ENCODE measurements at places on chromosomes 12 and 14. TPM values are rescaled to one million over a fixed set of nuclear protein-coding genes. Genes with fewer than 3 reads are reported as not detected.

DNA sequence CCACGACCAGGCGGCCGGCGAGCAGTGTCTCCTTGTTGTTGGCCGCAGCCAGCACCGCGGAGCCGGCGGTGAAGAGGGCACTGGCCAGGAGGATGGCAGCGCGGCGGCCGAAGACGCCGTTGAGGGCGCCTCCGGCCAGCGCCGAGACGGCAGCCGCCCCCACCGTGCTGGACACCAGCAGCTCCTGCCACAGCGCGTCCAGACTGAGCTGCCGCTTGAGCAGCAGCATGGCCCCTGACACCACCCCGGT lies 691 bp downstream of the SLC2A13 start:
- DNase-seq, result peak; percentile 19
- peaks cover 3% of the 10 kb centered on the region for H3K27me3 ChIP-seq
- no peaks in the 10 kb centered on the region for H3K36me3 ChIP-seq
- peak overlapping the region; percentile 34 for H3K27ac ChIP-seq
- peaks cover 10% of the 10 kb centered on the region for H3K4me1 ChIP-seq
- H3K4me3 ChIP-seq, result peak overlapping the region; percentile 71

- DNase-seq, result no peak
- H3K27me3 ChIP-seq, result no peaks in the 10 kb centered on the region
- H3K36me3 ChIP-seq, result no peaks in the 10 kb centered on the region
- no peak overlapping the region for H3K4me3 ChIP-seq
- H3K4me1 ChIP-seq, result peaks cover 14% of the 10 kb centered on the region
Observed at GRCh38 chr12:69901221-69901905, 76.3 kb downstream of the MYRFL start.

Gene KRT82
- not detected for total RNA-seq

DNA sequence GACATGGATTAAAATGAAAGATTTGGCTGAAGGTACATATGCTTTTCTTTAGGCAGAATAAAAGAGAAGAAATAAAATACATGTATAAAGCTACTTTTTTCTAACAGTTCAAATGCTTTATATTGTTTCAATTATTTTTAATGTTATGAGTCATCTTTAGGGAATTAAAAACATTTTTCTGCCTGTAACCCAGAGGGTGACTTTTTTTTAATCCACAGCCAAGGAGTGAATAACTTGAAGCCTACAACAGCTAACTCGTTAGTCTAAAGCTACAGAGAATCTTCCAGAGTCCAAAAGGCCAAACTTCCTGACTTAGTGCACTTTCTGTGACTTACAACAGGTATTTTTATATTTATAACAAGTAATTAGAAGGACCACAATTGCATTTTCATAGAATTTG lies 151.6 kb downstream of the SEC23A start:
- DNase-seq, result peak; percentile 70
- H3K36me3 ChIP-seq, result no peaks in the 10 kb centered on the region
- H3K27me3 ChIP-seq, result no peaks in the 10 kb centered on the region
- peaks cover 6% of the 10 kb centered on the region for H3K4me1 ChIP-seq
- no peak overlapping the region for H3K27ac ChIP-seq

Gene POTEG
- not detected for total RNA-seq

DNA sequence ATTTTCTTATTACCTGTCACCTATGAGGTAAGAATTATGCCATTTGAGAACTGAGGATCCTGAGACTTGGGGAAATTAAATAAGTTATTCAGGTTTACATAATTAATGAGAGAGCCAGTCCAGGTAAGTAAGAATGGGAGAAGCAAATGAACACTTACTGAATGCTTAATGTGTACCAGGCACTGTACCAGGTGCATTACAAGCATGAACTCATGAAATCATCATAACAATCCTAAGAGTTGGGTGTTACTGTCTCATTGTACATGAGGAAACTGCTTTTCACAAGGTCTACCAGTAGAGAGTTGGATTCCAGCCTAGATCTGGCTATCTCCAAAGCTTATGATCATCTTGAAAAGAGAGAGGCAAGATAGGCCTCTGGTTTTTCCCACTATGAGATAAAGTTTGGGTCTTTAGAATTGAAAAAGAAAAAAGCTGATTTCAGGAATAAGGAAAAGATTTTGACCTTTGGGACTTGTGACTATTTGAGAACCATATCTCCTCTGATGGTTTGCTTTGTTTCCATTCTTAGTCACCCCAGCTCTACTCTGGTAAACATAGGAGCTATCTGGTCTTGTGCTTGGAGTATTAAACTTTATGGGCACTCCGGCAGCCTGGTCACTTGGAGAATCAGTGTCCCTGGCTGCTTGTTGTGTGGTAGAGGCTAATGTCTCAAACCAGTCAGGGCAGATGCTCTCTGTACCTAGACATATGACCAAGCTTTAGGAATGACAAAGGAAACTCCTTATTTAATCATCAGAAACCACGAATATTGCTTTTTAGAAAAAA lies 48.0 kb downstream of the PTHLH start:
- H3K36me3 ChIP-seq, result no peaks in the 10 kb centered on the region
- no peaks in the 10 kb centered on the region for H3K27me3 ChIP-seq
- DNase-seq, result peak; percentile 38
- no peaks in the 10 kb centered on the region for H3K4me1 ChIP-seq
- H3K27ac ChIP-seq, result no peak overlapping the region

- H3K36me3 ChIP-seq, result no peaks in the 10 kb centered on the region
- peak; percentile 22 for DNase-seq
- peaks cover 6% of the 10 kb centered on the region for H3K4me1 ChIP-seq
- peak overlapping the region; percentile 90 for H3K4me3 ChIP-seq
- peak overlapping the region; percentile 68 for H3K27ac ChIP-seq
Observed at GRCh38 chr12:100574187-100575074, 947 bp downstream of the GAS2L3 start.

GRCh38 chr12:79844693-79845092 lies 90.2 kb downstream of the PPP1R12A start:
- no peak overlapping the region for H3K4me3 ChIP-seq
- DNase-seq, result peak; percentile 93
- H3K4me1 ChIP-seq, result peaks cover 13% of the 10 kb centered on the region
- no peaks in the 10 kb centered on the region for H3K27me3 ChIP-seq
- H3K36me3 ChIP-seq, result peaks cover 9% of the 10 kb centered on the region

GRCh38 chr14:22096514-22096895 lies 422.9 kb upstream of the OR4E1 start:
- no peak overlapping the region for H3K4me3 ChIP-seq
- no peak for DNase-seq
- no peaks in the 10 kb centered on the region for H3K4me1 ChIP-seq
- H3K27me3 ChIP-seq, result no peaks in the 10 kb centered on the region
- H3K27ac ChIP-seq, result no peak overlapping the region

Gene LMNTD1
- total RNA-seq, result not detected

DNA sequence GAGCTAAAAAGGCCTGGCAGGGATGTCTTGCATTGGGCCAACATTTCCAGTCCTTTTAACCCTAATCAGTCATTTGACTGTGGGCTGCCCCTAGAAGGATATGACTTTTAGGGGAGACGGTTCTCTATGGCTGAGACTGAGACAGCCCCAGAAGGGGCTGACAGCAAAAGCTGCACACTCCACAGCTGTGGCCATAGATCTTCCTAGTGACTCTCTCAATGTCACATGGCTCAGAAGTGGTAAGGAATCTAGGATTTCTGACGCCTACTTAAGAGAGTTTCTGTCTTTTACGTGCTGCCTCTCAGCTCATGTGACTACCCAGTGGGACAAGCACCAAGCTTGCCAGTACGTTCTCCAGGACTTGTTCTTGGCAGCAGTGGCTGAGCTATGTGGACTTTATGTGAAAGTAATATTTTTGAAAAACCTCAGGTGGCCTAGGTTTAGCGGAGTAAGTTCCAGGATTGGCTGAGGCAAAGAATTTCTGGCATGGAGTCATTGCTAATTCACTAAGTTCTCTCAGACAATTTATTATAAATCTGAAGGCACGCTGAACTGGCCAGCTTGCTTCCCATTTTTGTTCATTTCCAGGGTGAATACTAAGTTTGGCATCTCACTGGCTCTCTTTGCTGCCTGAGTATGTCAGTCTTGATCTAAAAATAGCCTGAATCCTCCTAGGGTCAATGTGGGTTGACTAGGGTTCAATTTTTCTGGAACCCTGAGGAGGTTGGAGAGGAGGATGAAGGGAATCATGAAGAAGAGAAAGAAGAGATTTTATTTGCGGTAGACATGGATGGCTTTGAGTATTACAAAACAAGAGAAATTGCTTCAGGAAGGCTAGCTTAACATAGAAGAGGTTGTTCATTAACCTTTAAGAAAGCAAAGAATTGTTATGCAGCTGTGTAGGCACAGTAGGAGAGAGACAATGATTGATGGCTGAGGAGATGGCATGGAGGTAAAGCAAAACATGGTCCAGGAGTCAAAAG lies 271.8 kb downstream of the AEBP2 start:
- no peaks in the 10 kb centered on the region for H3K36me3 ChIP-seq
- no peaks in the 10 kb centered on the region for H3K27me3 ChIP-seq
- peak overlapping the region; percentile 65 for H3K27ac ChIP-seq
- peaks cover 21% of the 10 kb centered on the region for H3K4me1 ChIP-seq

DNA sequence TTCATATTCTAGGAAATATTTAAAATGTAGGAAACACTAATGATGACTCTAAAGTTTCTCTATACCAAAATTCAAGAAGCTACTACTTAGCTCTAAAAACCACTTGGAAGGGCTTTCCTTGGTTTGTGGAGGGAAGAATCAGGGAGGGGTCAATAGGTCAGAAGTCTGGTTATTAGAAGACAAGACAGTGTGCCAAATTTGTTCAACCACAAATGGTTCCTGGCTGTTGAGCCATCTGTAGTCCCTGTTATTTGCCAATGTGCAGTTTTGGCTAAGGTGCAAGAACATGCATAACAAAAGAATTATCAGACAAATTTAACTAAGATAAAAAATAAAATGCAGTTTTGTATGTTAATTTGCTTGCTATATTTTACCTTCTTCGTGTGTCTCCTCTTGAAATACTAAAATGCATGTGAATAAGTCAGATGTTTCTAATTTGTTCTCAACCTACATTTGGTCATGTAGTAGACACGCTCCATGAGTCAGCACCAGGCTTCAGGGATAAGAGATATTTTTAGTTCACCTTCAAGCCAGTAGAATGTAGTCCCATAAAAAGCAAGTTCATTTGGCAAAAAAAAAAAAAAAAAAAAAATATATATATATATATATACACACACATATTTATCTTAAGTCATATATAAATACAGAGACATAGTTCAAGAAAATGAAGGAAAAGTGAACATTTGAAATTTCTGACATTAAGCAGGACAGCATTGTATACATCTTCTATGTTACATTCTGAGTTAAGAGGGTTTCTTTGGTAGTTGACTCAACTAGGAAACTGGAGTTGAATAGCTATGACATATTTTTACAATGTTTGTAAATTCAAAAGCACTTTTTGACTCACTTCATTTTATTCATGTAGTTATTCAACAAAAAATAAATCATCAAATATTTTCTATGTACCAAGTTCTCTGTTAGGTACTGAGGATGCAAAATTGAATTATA lies 123.3 kb downstream of the KCNC2 start:
- no peaks in the 10 kb centered on the region for H3K4me1 ChIP-seq
- no peak overlapping the region for H3K27ac ChIP-seq
- H3K36me3 ChIP-seq, result no peaks in the 10 kb centered on the region

- no peaks in the 10 kb centered on the region for H3K27me3 ChIP-seq
- H3K27ac ChIP-seq, result no peak overlapping the region
- no peak overlapping the region for H3K4me3 ChIP-seq
- peaks cover 9% of the 10 kb centered on the region for H3K4me1 ChIP-seq
- peaks cover 50% of the 10 kb centered on the region for H3K36me3 ChIP-seq
Observed at GRCh38 chr14:74548881-74549280, 55.3 kb downstream of the ISCA2 start.

Gene ANKS1B
- 3.0 TPM for total RNA-seq

DNA sequence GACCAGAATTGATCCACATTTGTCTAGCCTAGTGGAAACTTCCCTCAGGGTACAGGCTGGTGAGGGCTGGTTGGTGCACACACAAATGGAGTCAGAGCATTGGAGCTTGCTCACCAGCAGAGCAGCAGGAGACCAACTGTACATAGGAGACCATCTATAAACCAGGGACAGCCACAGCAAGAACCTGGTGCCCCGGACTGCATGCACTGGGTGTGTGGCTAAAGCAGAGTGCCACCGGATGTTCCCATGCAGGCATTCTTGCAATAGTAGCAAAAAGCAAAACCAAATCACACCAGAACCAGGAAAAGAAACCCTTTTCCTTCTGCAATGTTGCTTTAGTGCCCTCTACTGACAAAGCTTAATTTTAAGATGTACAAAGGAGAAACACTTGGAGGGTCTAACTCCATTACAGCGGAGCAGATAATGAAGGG lies 136.4 kb downstream of the MDGA2 start:
- no peak overlapping the region for H3K27ac ChIP-seq
- no peak for DNase-seq
- H3K4me3 ChIP-seq, result no peak overlapping the region
- no peaks in the 10 kb centered on the region for H3K4me1 ChIP-seq
- no peaks in the 10 kb centered on the region for H3K27me3 ChIP-seq

DNA sequence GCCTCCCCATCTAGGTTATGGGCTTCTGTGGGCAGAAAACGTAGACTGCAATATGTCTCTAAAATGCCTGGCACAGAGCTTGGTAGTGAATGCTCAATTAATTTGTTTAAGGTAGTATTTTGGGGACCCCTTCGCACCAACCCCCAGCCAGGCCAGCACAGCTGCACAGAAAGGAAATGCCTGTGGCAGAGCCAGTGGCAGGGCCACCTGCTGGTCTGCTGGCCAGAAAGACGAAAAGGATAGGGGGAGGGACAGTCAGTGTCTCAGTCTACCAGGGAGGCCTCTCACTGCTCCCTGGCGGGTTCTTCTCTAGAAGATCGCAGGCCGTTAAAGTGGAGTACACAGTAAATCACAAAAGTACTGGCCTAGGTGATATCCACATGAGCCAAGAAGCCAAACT lies 3.5 kb downstream of the RAB15 start:
- H3K27ac ChIP-seq, result no peak overlapping the region
- DNase-seq, result no peak
- no peak overlapping the region for H3K4me3 ChIP-seq
- H3K27me3 ChIP-seq, result no peaks in the 10 kb centered on the region
- H3K36me3 ChIP-seq, result no peaks in the 10 kb centered on the region

Gene IKBIP
- 130 TPM for total RNA-seq

DNA sequence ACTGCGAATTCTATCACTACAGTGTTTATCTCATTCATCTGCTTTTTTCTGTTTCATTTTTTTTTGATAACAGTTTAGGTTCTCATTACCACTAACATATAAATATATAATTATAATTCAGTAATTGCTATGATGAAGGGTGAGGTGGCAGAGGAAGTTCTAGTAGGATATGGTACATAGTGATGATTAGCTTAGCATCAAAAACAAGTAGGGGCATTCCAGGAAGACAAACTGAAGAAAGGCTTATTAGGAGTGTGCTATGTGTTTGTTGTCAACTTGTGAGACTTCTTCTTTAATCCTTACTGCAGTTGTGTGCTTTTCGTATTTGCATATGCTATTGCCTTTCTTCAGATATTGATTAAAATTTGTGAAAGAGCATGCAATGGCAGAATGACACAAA lies 20.6 kb downstream of the FUT8 start:
- DNase-seq, result no peak
- peak overlapping the region; percentile 47 for H3K27ac ChIP-seq
- H3K36me3 ChIP-seq, result no peaks in the 10 kb centered on the region
- H3K4me1 ChIP-seq, result peaks cover 21% of the 10 kb centered on the region

GRCh38 chr12:131639270-131639940 lies 71.5 kb upstream of the SFSWAP start:
- H3K27me3 ChIP-seq, result no peaks in the 10 kb centered on the region
- no peak for DNase-seq
- no peak overlapping the region for H3K27ac ChIP-seq

Measured in astrocyte (in vitro differentiated cells and primary cell).